ENCODE measurements at places on chromosomes 11 and 22. TPM values are rescaled to one million over a fixed set of nuclear protein-coding genes. Genes with fewer than 3 reads are reported as not detected.
A peak's percentile ranks its signal among the peaks of the same experiment; 100 is the strongest.

- DNase-seq: no peak
These were observed 169.7 kb downstream of the NXPE2 start for GRCh38 chr11:114848027-114848426.

DNA sequence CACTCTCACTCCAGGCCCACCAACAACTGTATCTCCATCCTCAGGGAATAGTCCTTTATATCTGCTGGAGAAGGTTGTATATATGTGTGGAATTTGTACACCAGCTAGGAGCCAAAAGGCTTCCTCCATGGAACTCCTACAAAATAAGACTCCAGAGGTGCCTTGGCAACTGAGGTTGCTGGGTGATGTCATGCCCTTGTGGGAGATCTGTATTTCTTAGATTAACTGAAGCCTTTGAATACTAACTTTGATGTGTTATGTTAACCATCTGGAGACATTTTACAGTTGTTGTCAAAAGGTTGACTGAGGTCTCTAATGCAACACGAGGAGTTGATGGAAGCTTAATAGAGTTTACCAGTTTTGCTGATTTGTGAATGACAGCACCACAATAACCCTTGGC lies 139.5 kb upstream of the TTC12 start:
- no peak for DNase-seq

DNA sequence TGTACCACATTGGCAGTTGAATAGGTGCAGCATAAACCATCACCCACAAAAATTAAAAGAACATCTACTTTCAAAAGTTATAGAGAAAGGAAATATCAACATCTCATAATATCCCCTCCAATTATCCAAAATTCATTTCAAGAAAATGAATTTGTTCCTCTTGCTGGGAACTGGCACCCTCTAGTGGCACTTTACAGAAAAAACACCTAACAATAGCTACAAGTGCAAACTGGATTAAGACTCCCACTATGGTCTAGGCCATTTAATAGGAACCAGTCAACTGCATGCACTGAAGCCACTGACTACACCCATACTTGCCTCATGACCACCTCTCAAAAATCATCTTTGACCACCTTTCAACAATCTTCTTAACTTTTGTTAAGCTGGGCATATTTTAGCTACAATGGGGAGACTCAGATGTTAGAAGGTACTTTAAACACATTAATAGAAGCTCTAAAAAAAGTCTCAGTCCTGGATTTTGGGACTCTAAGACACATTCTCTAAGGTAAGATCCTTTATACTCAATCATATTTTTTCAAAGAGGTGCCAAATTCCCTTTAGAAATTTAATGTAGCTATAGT lies 17.3 kb downstream of the TRAF6 start:
- DNase-seq: peak; percentile 53

The CRYBA4 gene
- total RNA-seq: not detected

- DNase-seq: no peak
These were observed 72.4 kb upstream of the CARD18 start for GRCh38 chr11:105211806-105212554.

GRCh38 chr11:101862391-101863233 lies 52.2 kb upstream of the CEP126 start:
- DNase-seq: no peak

The TMPRSS5 gene
- 0.54 TPM for total RNA-seq

DNA sequence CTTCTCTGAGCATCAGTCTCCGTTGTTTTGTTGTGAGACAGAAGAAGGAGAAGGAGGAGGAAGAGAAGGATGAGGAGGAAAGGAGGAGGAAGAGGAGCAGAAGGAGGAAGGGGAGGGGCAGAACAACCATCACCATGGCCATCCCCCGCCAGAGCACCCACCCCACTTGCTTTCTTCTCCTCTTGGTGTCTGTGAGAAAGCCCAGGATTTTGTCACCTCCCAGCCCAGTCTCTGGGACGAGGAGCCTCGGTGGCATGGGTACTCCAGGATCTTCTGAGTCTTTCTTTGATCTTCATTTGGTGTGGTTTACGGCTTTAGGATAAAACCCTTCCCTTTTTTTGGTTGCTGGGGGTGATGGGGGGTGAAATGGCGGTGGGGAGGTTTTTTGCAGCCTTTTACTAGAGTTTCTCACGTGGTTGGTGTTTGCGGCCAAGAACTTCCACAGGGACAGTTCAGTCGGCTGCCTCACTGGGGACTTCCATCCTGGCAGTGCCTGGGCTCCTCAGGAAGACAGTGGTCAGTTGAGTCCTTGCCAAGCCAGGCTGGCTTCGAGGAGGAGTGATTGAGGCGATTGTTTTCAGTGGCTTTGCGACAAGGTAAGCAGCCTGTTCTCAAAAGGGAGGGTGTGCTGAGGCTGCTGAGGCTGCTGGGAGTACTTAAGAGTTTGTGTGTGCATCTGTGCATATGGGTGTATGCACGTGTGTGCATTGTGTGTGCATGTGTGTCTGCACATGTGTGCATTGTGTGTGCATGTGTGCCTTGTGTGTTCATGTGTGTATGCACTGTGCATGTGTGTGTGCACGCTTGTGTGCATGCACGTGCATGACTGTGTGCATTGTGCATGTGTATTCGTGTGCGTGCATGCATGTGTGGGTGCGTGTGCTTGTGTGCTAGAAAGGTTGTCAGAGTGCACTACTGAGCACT lies 567.5 kb downstream of the TBC1D22A start:
- DNase-seq: no peak

DNA sequence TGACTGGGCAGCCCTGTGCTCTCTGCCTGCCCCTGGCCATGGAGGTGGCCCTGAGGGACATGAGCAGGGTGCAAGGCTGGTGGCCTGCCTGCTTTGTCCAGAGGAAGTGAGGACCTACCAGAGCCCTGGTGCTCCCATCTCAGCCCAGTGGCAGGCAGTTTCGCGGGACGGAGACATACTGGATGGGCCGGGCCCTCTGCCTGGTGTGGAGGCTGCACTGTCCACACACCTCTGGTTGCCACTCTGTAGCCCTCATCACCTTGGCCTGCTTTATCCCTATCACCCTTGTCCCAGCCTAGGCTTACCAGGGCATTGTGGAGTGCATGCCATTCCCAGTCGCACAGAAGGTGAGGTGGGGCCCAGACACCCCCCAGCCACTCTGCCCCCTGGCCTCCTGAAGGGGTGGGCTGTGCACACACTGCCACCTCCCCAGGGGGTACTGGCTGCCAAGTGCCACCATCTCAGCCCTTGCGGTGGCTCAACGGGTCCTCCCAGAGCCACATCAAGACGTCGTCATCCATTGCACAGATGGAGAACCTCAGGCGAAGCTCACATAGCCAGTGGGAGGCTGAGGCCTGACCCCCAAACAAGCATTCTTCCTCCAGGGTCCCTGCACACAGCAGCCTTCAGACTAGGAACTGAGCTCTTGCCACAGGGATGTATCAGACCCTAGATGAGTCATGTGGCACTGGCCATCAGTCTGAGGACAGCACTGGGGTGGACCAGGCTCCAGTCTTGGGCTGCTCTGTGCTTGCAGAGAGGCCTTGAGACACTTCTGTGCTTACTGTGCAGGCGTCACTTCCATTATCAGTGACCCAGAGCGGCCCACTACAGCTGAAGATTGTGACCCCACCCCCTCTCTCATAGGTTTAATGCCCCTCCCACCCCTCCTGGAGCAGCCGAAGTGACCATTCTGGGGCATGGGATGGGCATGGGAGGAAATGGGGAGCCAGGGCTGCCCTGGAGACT lies 176.1 kb downstream of the IGLL1 start:
- no peak for DNase-seq

- no peak for DNase-seq
These were observed 4.9 kb downstream of the ZFTA start for GRCh38 chr11:63763496-63764339.

GRCh38 chr11:119476038-119476437 lies 53.1 kb upstream of the THY1 start:
- DNase-seq: no peak

The OR52D1 gene
- total RNA-seq: not detected

DNA sequence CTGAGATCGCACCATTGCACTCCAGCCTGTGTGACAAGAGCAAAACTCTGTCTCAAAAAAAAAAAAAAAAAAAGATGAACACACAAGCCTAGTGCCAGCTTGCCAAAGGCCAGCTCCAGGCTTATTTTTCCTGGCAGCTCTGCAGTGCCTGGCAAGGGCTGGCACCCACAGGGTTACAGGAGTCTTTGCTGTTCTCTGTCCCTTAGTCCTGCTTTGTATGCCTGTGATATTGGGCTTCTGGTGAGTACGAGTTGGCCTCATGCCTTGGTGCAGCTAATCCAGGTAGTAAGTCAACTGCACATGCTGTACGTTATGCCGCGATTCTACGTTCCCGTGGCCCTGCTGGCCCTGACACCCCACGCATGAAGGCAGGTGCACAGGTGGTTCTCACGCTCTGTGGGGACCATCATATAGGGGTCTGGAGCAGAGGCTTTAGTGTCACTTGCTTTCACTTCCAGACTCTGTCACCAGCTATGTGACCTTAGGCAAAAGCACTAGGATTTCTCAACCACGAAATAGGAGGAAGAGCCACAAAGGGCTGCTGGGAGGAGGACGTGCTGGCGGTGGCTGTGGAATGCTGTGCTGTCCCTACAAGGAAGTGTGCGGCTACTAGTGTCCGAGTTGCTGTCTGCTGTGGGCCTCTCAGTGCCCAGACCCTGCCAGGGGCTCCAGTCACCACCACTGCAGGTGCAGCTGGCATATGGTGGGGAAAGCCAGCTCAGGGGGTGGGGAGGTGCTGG lies 21.4 kb upstream of the RASL10A start:
- DNase-seq: peak; percentile 67

- DNase-seq: no peak
These were observed 164.5 kb downstream of the LUZP2 start for GRCh38 chr11:24661331-24661730.

The PNPLA5 gene
- total RNA-seq: not detected

The OR51E2 gene
- total RNA-seq: 0.18 TPM

The RAG1 gene
- total RNA-seq: 0.36 TPM

- no peak for DNase-seq
These were observed 42.9 kb downstream of the C11orf91 start for GRCh38 chr11:33657757-33658156.

The PRODH gene
- total RNA-seq: 12.3 TPM
